LHCN-M2 (cell line): ENCODE measurements at places on chromosomes 7 and 10.
A peak's percentile ranks its signal among the peaks of the same experiment; 100 is the strongest.

- DNase-seq: no peak
Observed at GRCh38 chr10:120052964-120053702, 160.6 kb downstream of the SEC23IP start.

DNA sequence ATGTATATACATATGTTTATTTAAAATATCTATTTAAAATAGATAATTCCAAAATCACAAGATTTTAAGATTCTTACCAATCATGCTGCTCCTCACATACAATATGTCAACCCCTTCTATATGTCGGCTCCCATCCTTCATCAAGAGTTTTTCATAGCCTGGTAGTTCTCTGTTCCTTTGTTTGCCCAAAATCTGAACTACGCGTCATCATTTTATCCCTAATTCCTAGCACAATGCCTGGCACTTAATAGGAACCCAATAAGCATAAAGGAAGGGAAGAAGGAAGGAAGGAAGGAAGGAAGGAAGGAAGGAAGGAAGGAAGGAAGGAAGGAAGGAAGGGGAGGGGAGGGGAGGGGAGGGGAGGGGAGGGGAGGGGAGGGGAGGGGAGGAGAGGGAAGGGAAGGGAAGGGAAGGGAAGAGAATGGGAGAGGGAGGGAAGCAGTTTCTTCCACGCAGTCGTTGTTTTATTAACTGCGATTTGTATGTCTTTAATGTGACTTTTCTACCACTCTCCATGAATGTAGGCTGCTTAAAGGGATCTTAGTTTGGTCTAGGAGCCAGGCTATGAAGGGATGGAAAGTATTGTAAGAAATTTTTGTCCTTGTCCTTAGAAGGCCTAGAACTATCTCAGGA lies 83.3 kb upstream of the PCGF5 start:
- no peak for DNase-seq

DNA sequence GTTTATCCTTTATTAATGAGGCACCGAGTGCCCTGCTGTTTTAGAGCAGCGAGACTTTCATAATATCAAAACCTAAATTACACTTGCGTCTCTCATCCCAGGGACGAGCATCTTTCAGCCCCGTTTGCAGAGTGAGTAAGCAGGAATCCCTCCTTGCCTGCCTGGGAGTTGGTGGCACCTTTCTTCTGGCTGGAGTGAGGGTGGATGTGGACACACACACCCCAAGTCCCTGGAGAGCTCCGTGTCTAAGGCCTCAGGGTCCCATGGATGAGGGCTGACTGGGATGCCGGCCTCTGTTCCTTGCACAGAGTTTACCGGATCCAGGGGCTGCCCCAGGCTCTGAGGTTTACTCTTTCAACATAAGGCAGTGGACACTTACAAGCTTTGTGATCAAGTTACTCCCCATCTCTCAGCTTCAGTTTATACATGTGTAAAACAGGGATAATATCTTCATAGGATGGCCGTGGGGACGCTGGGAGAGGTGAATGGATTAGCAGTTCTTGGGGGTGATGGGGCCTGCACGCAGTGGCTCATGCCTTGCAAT lies 24.5 kb downstream of the POLL start:
- DNase-seq: no peak

DNA sequence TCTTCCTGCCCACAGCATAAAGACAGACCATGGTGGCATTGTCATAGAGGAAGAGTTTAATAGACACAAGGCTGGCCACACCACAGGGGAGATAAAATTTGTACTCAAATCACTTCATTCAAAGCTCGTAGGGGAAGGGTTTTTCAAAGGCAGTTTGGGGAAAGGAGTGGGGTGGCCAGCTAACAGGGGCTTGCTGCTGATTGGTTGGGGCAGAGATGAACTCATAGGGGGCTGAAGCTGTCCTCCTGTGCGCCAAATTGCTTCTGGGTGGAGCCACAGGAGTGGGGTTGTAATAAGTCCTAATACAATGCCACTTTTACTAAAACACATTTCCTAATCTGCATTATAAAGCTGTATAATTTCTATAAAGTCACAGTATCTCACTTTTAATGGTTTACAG lies 22.5 kb downstream of the PDZD8 start:
- no peak for DNase-seq

- no peak for DNase-seq
Observed at GRCh38 chr10:43273543-43273942, 6.7 kb upstream of the RASGEF1A start.

GRCh38 chr10:132464256-132465192 lies 67.5 kb downstream of the PWWP2B start:
- no peak for DNase-seq

DNA sequence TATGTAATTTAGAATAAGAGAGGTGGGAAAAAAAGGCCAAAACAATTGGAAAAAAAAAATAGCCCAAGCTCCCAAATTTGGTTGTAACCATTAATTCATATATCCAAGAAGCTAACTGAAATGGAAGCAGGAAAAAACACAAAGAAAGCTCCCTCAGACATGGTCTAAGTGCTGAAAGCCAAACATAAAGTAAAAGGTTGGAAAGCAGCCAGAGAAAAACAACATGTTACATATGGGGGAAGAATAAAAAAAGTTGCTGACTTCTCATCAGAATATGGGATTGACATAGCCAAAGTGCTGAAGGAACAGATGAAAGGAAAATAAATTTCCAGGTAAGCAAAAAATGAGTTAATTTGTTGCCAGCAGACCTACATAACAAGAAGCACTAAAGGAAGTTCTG lies 40.3 kb downstream of the PDZD8 start:
- no peak for DNase-seq

GRCh38 chr10:103451831-103452505 lies at the start of gene CALHM2:
Gene CALHM2, minus strand, starts transcription at chr10:103452370. Its CDS starts 2,429 bp downstream, at chr10:103449941.
- DNase-seq: peak; percentile 66

GRCh38 chr7:130897515-130898419 lies 163.8 kb upstream of the KLF14 start:
- DNase-seq: peak; percentile 44

DNA sequence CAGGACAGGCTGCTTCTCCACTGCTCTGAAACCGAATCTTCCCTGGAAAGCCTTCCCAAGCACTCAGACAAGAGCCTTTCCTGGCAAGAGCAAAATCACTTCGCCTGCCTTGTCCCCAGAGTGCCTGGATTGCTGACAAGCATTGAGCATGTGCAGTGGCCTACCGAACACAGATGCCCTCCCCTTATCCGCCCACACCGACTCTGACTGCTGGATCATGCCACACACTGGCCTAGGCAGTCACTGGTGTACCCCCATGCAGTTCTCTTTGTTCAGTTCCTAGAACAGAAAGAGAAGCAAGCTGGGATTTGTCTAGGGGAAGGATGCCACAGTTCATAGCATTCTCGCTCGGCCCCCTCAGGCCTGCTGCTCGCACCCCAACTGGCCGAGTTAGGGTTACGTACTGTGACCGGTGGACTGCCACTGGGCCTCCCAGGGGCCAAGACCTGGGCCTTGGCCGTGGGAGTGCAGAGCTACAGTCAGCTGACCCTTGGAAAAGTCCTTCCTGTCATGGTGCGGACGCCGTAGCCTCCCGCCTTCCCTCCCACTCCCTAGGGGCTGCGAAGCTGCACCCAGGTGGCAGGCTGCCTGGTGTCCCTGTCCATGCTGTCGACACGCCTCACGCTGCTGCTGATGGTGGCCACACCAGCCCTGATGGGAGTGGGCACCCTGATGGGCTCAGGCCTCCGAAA lies 6.9 kb downstream of the ABCB8 start:
- no peak for DNase-seq

DNA sequence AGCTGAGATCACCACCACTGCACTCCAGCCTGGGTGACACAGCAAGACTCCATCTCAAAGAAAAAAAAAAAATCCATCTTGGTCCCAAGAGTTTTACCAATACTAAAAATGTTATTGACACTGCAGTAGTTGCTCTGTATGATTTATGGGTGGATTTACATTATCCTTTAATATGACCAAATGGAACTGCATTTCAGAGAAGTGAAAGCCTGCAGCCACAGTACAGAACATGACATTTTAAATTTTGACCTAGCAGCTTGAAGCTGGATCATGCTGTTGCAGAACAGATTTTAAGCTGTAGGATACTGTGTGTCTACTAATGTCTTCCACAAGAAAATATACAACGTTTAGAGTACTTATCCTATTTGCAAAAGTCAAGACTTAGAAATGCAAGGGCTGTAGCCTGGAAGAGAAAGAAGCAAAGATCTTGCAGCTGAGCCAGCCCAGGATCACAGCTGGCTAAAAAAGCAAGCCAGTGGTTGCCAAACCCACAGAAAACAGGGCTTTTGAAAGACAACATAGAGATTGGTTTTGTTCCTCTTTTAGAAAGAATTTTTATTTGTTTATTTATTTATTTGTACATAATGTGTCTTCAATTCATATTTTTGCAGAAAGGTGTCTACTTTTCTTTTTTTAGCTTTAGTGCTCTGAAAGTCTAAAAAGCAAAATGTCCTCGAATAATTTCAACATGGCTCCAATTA lies 55.2 kb upstream of the WNT16 start:
- peak; percentile 32 for DNase-seq

DNA sequence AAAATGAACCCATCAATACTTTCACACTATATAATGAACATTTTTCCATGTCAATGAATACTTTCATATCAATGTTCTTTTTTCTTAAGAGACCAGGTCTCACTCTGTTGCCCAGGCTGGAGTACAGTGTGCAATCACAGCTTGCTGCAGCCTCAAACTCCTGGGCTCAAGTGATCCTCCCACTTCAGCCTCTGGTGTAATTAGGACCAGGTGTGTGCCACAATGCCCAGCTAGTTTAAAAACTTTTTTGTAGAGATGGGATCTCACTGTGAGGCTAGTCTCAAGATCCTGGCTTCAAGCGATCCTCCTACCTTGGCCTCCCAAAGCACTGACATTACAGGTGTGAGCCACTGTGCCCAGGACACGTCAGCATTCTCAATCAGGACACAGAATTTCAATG lies 85.2 kb downstream of the SH3PXD2A start:
- DNase-seq: no peak

GRCh38 chr10:4981722-4982471 lies 18.7 kb downstream of the AKR1C1 start:
- DNase-seq: peak; percentile 41
